ENCODE measurements at places on chromosomes 12 and 14. TPM values are rescaled to one million over a fixed set of nuclear protein-coding genes. Genes with fewer than 3 reads are reported as not detected.

The PLEK2 gene
- 0.53 TPM for total RNA-seq

DNA sequence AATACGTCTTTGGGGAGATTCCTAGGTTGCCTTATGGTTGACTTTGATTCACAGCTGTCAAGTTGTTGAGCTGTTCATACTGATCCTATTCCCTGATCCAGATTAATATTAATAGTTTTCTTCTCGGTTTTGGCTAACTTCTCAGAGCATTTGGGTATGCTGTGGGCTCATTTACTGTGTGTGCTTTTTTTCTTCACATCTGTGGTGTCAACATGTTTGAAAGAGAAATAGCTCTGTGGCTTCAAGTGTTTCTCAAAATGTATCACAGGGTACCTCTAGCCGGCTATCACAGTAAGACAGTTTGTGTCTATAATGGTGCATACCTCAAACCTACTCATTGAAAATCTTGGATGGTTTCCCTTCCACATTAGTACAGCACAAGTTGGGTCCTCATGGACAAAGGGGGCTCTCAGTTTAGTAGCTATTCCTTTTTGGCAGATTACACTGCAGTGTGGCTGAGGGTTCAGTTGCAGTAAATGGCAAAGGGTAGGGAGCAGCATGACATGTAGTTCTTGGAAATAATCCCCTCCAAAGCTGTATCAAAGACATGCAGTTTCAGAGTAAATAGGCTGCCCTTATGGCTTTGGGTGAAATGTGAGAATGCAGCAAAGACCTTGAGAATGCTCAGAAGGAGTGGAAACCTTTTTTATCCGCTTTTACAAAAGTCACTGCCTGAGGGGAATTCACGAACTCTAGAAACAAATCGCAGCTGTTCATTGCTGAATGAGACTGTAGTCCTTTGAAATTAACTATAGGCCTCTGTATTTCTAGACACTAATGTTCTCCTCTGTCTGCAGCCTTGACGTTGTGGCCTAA, 102.4 kb upstream of the ATF1 start:
- H3K4me1 ChIP-seq: no peaks in the 10 kb centered on the region
- H3K27ac ChIP-seq: no peak overlapping the region
- H3K36me3 ChIP-seq: peaks cover 7% of the 10 kb centered on the region
- H3K4me3 ChIP-seq: no peak overlapping the region

DNA sequence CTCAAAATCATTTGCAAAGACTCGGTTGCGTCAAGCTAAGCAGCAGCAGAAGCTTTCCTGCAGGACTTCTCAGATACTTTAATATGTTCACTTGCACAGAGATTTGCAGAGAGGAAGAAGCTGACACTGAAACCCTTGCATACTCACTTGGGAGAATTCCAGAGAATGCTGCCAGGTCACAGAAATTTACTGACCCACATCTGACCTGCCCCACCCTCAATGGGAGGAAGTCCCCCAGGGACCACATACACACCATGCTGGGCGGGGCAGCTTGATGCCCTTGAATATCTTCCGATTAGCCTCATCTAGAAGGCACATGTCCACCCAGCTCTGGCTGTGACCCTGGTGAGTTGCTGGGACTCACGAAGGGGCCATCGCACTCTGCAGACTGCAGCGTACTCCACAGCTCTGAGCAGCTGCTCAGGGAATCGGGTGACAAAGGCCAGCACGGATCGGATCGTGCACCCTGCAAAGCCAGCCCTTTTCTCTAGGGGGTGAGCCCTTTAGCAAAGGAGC, 83.2 kb downstream of the ITPK1 start:
- H3K4me1 ChIP-seq: peaks cover 11% of the 10 kb centered on the region
- H3K27ac ChIP-seq: no peak overlapping the region
- no peak overlapping the region for H3K4me3 ChIP-seq
- DNase-seq: no peak
- H3K27me3 ChIP-seq: no peaks in the 10 kb centered on the region

- no peak overlapping the region for H3K27ac ChIP-seq
- H3K27me3 ChIP-seq: no peaks in the 10 kb centered on the region
- DNase-seq: no peak
- no peaks in the 10 kb centered on the region for H3K36me3 ChIP-seq
- no peak overlapping the region for H3K4me3 ChIP-seq
These were observed 107.8 kb upstream of the PTPRB start for GRCh38 chr12:70745048-70745447.

DNA sequence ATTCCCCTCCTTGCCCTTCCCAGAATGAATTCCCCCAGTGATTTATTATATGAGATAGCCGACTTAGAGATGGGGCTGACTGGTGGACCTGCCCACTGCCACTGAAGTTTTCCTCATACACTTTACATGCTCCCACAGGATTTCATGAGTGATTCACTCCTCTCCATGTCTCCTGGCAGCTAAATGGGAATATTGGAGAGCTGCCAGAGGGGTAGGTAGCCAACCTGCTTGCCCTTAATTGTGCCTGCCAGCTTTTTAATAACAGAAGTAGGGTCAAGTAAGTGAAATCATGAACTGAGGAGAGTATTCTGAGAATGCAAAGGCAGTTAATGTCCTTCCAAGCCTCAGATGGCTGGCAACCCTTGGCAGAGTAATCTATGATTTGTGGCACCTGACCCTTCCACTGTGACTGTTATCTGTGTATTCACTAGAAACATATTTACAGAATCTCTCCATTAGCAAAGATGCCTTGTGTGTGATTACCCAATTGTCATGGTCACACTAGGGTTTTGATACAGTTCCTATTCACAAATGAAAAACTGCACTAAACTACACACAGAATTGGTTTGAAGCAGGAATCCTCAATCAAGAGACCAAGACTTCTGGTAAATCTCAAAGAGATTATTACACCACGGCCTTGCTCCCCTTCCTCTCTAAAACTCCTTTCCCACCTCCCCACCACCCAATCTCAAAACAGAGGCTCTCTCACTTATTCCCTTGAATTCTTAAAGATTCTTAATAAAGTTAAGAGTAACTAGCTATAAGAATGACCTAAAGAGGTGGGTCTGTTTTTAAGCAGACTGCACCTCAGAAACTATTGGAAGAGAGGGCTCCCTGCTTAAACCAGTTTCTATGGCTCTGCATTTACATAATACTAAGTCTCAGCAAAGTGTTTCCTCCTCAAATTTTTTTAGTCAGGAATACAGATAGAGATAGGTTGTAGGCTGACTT, 17.2 kb downstream of the NKX2-1 start:
- no peak overlapping the region for H3K27ac ChIP-seq
- DNase-seq: no peak
- H3K4me1 ChIP-seq: no peaks in the 10 kb centered on the region
- no peak overlapping the region for H3K4me3 ChIP-seq
- H3K27me3 ChIP-seq: peaks cover 26% of the 10 kb centered on the region

GRCh38 chr12:112456029-112456428, 37.3 kb downstream of the PTPN11 start:
- no peak for DNase-seq
- no peaks in the 10 kb centered on the region for H3K4me1 ChIP-seq
- peaks cover 73% of the 10 kb centered on the region for H3K36me3 ChIP-seq
- H3K4me3 ChIP-seq: no peak overlapping the region
- H3K27me3 ChIP-seq: no peaks in the 10 kb centered on the region

The C14orf39 gene
- 7.9 TPM for total RNA-seq

DNA sequence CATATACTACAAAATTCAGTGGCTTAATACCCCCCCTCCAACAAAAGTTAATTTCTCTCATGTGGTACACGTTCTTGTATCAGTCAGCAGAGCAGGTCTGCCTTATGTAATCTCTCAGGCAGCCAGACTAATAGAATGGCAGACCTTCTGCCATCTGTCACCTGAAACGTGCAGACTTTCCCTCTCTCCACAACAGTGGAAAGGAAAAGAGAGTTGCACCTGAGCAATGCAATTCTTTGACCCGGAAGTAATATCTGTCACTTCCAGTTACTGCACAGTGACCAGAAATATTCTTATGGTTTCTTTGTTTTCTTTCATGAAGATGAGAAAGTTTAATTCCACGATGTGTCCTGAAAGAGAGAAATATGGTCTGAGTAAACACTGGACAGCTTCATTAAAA, 14.4 kb downstream of the KERA start:
- DNase-seq: no peak
- no peaks in the 10 kb centered on the region for H3K36me3 ChIP-seq
- H3K27ac ChIP-seq: no peak overlapping the region

The PPM1H gene
- 0.85 TPM for total RNA-seq

DNA sequence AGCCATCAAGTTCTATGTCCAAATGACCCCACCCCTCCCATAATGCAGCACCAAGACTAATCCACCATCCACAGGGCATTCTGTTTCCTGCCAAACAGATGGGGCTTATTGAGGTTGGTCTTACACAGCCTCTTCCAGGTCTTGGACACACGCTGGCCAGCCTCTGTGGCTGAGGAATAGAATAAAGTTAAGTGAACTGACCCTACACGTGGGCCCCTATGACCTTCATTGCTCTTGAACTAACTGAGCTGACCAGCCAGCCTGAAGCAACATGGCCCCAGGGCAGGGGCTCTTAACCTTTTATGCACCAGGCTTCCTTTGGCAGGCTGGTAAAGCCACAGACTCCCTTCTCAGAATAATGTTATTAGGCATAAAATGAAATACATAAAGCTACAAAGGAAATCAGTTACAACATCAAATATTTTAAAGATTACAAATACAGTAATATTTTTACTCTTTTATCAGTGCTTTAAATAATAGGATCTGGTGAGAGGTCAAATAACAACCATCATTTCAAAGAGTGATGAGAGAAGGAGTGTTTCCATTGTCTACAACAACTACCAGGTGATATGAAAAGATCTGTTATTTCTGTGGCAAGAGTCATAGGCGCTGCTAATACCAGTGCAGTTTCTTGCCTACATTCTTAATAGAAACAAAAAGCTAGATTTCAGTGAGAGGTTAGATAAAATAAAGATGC, 192.9 kb upstream of the NUDT4 start:
- peaks cover 23% of the 10 kb centered on the region for H3K4me1 ChIP-seq
- H3K4me3 ChIP-seq: no peak overlapping the region
- H3K27ac ChIP-seq: peak overlapping the region; percentile 79
- H3K36me3 ChIP-seq: no peaks in the 10 kb centered on the region
- no peak for DNase-seq

The GALNT16 gene
- 38.0 TPM for total RNA-seq

DNA sequence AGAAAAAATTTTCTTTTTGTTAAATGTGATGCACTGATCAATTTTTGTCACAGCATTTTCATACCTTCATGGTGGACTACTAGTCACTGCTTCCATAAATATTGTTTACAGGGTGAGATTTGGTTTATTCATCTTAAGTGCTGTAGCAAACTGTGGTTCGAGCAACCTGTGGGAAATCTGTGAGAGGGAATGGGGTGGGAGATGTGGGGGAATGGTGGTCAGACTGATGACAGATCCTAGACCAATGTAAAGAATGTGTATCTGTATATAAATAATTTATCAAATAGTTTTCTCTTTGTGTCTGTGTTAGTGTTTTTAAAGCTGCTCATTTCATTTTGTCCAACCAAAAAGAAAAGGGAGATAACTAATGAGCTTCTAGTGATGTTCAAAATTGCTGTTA, 26.7 kb downstream of the CSRP2 start:
- no peak for DNase-seq
- H3K27me3 ChIP-seq: no peaks in the 10 kb centered on the region
- H3K4me1 ChIP-seq: no peaks in the 10 kb centered on the region
- H3K27ac ChIP-seq: no peak overlapping the region
- H3K36me3 ChIP-seq: peaks cover 50% of the 10 kb centered on the region
